ENCODE measurements at places on chromosomes 7 and 10.

DNA sequence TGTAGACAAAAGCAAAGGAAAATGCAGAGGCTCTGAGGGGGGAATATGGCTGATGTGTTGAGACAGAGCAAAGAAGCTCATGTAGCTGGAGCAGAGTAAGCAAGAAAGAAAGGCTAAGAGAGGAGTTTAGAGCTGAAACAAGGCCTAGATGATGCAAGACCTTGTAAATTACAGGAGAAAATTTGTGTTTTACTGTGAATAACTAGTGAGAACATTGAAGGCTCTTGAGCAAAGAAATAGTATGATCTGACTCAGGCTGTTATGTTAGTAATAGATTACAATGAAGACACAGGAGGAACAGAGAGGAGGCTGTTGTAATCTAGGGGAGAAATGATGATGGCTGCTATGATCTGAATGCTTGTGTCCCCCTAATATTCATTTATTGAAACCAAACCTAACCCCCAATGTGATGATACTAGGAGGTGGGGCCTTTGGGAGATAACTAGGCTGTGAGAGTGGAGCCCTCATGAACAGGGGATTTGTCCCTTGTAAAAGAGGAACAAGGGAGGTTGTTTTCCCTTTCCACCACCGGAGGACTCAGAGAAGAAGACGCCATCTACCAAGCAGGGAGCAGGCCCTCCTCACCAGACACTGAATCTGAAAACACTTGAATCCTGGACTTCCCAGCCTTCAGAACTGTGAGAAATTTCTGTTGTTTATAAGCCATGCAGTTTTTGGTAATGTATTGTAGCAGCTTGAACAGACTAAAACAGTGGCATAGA, 394.9 kb downstream of the HTR7 start:
- no peak for DNase-seq

DNA sequence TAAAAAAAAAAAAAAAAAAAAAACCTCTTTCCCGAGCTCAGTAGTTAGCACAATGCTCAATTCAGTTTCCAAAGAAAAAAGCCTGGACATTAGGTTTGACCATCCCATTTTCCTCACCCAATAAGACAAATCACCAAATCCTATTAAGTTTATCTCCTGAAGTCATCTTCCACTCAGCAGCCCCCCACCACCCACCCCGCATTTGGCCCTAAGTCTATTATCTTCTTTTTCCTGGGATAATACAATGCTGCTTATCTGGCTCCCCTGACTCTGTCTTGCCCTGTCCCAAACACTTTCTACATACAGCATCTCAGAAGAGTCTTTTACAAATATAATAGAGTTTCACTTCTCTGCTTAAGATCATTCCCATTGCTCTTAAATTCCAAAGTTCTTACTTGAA, 17.8 kb upstream of the LMOD2 start:
- no peak for DNase-seq

DNA sequence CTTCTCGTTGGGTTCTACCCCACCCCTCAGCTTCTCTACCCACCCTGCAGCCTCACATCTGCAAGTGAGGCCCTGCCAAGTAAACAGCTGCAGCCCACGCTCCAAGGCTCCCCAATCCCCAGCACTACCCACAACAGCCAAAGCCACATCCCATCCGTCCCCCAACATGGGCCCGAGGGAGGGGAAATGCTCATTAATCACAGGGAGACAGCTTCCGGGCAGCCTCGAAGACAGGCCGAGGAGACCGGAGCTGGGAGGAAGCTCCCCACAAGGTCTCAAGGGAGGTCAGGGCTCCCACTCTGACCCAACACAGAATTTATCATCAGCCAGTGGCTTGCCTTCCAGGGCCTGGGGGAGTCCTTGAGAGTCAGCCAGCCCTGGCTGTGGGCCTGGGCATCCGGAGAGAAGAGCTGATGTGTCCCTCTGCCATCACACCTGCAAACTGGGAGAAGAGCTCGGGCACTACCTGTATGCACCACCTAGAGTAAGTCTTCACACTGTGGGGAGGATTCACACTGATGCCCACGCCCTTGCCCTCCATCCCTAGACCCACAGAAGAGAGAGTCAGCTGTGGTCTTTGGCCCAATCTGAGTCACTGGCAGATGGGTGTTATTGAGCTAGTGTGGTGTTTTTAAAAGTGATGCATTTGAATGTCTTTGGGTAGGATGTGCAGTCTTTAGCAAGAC, 115.5 kb upstream of the ZMIZ1 start:
- DNase-seq = no peak

DNA sequence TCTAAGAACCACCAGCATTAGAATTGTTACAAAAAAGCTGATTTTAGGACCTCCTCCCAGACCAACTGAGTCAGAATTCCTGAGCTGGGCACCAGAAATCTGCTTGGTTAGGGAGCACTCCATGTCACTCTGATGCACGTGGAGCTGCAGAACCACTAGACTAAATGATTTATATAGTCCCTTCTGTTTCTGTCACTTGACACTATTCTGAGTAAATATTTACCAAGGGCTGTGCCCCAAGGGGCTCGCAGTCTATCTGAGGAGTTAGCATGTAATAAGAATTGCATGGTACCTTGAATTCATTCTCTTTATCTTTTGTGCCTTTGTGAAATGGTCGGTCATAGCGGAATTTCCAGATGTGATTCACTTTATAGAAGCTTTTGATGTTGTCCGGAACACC, 196.0 kb upstream of the IMMP2L start:
- DNase-seq = no peak

DNA sequence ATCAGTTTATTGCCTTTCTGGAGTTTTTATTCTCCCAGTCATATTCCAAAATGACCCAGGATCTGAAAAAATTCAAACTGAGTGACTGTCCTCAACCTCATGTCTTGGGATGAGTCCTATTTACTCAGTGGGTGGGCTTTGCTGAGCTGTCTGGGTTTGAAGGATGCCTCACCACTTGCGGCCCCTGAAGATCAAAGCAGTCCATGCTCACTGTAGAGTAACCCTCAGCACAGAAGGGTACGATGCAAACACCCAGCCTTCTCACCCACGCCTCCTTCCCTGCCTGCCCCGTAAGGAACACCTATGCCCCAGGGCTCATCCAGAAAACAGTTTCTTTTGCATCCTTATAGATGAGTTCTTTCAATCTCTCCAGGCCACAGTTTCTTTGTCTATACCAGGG, 42.2 kb upstream of the GRB10 start:
- DNase-seq = no peak

DNA sequence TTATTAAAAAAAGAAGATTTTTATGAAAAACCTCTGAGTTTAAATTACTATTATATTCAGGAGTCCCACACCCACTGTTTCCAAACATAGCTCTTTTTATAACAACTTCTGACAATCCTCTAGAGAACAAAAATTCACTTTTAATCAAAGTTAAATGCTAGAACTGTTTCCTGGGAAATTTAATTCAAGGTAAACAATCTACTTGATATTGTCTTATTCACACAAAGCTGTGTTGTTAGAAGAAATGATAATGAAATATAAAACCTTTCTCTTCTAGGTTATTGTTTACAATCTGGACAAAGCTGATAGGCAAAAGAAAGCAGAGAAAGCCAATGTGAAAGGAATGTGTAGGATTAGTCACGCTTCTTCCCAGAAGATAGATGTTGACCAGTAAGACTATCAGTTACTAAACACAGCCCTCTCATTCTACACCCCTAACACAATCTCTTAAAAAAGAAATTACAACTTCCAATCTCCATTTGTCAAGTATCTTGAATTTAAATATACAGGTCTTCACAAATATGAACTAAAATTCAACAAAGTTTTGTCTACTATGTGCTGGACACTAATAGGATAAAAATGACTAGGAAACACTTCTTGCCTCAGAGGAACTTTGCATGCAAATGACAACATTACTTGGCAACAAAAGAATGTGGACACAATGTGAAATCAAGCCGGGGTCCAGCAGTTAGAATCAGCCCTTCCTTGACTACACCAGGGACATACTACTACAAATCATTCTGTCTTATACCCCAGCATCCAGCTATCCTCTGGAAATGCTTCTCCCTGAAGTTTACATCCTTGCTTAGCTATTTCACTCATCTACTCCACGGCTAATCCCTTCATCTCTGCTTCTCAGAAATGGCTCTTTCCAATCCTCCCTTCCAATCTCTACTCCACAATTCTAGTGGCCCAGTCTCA, 123.7 kb downstream of the IMMP2L start:
- DNase-seq = no peak

DNA sequence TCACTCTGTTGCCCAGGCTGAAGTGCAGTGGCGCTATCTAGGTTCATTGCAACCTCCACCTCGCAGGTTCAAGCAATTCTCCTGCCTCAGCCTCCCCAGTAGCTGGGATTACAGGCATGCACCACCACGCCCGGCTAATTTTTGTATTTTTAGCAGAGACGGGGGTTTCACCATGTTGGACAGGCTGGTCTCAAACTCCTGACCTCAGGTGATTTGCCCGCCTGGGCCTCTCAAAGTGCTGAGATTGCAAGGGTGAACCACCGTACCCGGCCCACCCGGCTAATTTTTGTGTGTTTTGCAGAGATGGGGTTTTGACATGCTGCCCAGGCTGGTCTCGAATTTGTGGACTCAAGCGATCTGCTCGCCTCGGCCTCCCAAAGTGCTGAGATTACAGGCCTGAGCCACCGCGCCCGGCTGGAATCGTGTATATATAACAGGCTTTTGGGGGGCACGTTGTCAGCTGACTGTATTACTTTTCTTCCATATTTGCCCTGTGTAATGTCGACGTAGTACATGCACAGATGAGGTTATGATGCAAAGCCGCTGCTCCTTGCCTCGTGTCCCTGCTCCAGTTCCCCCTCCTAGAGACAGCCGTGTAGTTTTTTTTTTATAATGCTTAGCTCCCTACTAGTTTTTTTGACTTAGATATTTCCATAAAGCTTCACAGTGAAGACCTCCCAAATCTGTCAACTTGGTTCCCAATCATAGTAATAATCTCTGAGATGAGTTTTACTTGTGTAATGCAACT, 883 bp upstream of the TRA2A start:
- DNase-seq = no peak

GRCh38 chr10:112536663-112537062, 89.6 kb downstream of the VTI1A start:
- no peak for DNase-seq

GRCh38 chr10:94046098-94046497, 52.4 kb downstream of the PLCE1 start:
- DNase-seq = no peak

DNA sequence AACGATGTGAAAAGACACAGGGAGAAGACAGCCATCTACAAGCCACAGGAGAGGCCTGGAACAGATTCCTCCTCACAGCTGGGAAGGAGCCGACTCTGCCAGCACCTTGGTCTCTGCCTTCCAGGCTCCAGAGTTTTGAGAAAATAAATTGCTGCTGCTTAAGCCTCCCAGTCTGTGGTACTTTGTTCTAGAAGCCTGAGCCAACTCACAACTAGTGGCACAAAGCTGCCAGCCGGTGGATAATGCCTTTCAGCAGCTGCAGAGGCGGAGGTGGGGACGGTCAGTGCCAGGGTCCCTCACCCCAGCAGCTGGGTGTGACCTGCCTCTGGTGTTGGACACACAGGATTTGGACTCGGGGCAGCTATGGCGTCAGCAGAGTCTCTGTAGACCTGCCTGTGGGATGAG, 255.4 kb upstream of the PITRM1 start:
- DNase-seq = no peak

DNA sequence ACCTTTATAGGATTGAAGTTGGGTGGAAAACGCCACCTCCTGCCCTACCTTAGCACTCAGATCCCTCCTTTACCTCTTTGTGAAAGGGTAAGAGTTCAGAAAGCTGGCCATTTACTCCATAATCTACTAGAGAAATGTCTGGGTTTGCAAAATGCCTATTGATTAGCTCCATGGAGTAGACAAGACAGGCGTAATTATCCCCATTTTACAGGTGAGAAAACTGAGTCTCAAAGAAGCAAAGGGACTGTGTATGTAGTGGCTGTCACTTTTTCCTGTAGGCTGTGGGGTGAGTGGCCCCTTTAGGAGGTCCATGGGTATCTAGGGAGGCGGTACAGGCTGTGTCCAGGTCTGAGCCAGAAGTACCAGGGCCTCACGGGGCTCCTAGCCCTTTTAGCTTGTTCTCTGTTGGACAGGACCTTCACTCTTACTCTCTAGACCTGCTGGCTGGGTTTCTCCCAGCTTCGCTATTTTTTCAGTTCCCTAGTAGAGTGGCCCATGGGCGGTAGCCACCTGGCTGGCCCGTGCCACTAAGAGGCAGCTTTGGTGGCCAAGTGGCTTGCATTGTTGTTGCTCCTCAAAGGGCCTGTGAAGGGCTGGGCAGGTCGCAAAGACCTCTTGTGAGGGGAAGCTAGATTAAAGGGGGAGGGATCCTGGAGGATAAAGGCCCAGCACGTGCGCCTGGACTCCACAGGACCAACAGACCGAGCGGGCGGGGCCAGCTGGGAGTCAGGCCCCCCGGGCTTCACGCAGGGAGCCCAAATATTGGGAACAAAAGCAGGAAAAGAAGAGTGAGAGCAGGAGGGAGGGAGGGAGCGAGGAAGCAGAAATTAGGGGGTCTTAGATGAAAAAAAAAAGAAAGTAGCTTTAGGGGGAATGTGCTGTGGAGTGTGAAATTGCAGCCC, 4.7 kb upstream of the PAX2 start:
- DNase-seq = no peak

- no peak for DNase-seq
These were observed 101.0 kb downstream of the SVIL start for GRCh38 chr10:29533696-29534285.

GRCh38 chr10:120145107-120145506, 252.6 kb downstream of the SEC23IP start:
- DNase-seq = no peak

GRCh38 chr10:78505657-78506056, 472.0 kb downstream of the RPS24 start:
- no peak for DNase-seq

DNA sequence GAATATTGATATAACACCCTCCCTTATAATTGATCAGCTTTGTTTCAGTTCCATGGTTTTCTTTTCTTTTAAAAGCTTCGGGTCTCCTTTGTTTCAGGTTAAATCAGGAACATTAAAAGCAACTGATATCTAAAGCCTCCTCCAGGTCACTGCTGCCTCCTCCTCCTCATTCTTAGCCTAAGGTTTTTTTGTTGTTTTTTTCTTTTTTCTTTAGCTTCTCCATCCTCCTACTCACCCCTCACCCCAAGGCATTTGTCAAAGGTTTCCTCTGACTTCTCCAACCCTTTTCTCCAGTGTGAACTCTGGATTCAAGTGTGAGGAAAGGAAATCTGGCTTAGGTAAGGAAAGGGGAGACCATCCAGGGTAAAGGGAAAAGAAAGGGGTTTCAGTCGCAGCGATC, 420.2 kb upstream of the NFE2L3 start:
- no peak for DNase-seq

GRCh38 chr10:84293574-84294016, 34.8 kb upstream of the CCSER2 start:
- DNase-seq = no peak

- no peak for DNase-seq
These were observed 718.0 kb upstream of the MBL2 start for GRCh38 chr10:53490553-53490952.

GRCh38 chr7:4240042-4240441, 442.1 kb upstream of the FOXK1 start:
- DNase-seq = no peak

DNA sequence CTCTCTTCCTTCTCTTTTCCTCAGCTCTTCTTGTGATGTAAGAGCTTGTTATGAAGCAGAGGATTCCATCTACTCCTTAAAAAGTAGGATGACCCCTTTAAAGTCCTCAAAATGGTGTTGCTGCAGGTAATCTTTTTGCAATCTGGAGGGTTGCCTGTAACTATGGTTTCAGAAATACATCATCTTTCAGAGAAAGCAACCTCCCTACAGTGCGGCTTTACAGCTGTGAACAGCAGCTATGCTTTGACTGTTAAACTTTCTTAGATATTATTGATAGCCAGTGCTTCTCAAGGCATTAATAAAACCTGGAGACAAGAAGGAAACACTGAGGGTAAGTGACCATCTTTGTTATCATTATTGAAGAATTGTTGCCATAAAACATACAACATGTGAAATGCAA, 86.6 kb upstream of the MDFIC start:
- no peak for DNase-seq

Data from HL-60 (cell line).